Amniotic stem cell (primary cell): ENCODE measurements at places on chromosomes 11 and 22.

GRCh38 chr11:1297011-1297575 is 12.3 kb downstream of the TOLLIP start:
- no peak for DNase-seq

DNA sequence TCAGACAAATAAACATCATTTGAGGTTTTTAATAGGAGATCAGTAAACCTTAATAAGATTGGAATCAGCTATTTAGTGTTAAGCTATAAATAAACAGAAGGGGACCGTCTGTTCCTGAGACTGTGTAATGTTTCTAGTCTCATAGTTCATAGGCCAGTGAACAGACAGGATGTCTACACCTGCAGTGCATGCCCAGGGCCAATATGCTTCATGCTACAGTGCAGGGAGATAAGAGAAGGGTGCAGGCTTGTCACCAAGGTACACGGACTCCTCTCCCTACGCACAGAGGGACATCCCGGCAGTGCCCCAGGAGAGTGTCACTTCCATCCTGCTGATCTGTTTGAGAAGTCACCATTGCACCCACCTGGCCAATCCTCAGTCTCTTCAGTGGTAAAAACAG is 148.6 kb downstream of the OPCML start:
- no peak for DNase-seq

DNA sequence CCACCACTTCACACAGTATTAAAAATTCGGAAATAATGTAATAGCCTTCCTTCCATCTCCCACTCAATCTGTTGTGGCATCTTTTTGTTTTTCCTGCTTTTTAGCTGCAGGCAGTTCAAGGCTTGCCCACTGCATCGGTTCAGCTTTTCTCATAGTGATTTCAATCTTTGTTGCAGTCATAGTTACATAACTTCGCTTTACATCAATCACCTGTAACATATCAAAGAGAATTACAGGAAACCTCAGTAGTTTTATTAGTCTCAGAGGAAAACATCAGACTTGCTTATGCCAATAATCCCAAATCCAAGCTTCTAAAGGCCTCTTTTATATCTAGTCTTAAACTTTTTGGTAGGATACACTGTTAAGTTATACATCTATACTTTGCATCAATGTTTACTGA is 20.5 kb downstream of the CHORDC1 start:
- no peak for DNase-seq

DNA sequence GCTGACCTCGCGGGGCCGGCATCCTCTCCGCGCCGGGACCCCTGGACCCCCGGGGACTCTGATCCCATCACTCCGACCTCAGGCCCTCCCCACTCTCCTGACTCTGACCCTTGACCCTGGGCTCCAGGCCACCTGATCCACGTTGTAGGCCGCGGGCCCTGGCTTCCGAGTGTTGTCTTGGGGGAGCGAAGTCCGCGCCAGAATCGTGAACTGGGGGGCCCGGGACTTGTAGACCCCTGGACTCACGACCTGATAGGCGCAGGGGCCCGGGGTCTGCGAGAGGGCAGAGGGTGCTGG is 716 bp upstream of the TYMP start:
- DNase-seq = no peak

- DNase-seq = no peak
Observed at GRCh38 chr11:57230316-57230715, 6.7 kb downstream of the APLNR start.

GRCh38 chr11:94776351-94777321 is 8.5 kb downstream of the AMOTL1 start:
- no peak for DNase-seq

GRCh38 chr11:2158296-2158737 is 2.7 kb downstream of the INS start:
- DNase-seq = no peak

- DNase-seq = no peak
Observed at GRCh38 chr11:57348636-57349313, 10.6 kb downstream of the P2RX3 start.

- no peak for DNase-seq
Observed at GRCh38 chr22:43449831-43450225, 38.0 kb downstream of the MPPED1 start.

- DNase-seq = no peak
Observed at GRCh38 chr22:38725900-38726655, 20.3 kb downstream of the GTPBP1 start.

- no peak for DNase-seq
Observed at GRCh38 chr11:76786016-76786415, 2.9 kb downstream of the TSKU start.

- no peak for DNase-seq
Observed at GRCh38 chr11:119810478-119811232, 81.7 kb upstream of the NECTIN1 start.

DNA sequence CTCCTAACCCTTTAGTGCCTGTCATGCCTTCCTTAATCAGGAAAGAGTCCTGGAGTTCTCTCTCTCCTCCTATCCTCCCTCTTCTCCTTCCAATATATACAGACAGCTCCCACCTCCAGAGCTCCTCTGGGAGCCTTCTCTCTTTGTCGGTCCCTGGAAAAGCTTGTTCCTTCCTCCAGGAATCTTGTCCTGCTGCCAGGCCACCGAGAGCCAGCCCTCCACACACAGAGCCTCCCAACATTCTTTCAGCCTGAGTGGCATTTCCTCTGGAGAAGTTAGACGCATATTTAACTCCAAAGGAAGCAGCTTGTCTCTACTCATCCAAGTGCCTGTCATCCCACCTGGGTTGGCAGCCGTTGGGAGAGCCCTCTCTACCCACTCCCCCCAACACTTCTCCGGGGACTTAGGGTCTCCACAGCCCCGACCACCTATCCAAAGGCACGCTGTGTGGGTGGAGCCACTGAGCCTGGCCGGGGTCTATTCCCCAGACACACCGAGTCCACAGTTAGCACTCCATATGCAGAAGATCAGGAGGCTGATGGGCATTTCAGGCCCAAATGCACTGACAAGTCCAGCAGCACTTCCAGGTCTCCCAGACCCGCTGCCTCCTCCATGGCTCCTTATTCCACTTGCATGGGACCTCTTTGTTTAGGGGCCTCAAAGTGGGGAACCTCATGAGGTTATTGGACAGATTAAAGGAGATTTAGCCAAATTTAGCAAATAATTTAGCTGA is 31.1 kb downstream of the DKK3 start:
- DNase-seq = peak; percentile 77

DNA sequence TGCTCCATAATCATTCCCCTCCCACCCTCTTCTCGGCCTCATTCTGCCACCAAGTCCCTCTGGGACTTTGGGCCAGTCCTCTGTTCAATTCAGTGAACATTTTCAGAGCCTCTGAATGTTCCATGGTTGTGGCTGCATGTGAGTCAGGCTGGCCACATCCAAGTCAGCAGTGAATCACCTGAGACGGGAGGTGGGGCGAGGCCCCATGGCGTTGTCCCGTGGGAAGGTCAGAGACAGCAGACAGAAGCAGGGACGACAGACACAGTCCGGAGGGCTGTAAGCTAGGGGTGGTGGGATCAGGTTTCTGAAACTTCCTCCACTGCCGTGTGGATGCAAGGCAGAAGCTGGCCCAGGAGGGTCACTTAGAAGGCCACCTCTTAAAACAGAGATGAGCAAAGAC is 324.8 kb downstream of the MN1 start:
- DNase-seq = peak; percentile 14
